HT-29 (cell line): ENCODE measurements at places on chromosomes 1 and 21. TPM values are rescaled to one million over a fixed set of nuclear protein-coding genes. Genes with fewer than 3 reads are reported as not detected.
A peak's percentile ranks its signal among the peaks of the same experiment; 100 is the strongest.

The MIXL1 gene
- not detected in 2 replicates for total RNA-seq

The BSND gene
- 0.10 TPM in 1 of 2 replicates, not detected in the other for total RNA-seq

- DNase-seq, result peak; percentile 70
Measured at GRCh38 chr1:2594001-2594640, 7.5 kb downstream of the PRXL2B start.

DNA sequence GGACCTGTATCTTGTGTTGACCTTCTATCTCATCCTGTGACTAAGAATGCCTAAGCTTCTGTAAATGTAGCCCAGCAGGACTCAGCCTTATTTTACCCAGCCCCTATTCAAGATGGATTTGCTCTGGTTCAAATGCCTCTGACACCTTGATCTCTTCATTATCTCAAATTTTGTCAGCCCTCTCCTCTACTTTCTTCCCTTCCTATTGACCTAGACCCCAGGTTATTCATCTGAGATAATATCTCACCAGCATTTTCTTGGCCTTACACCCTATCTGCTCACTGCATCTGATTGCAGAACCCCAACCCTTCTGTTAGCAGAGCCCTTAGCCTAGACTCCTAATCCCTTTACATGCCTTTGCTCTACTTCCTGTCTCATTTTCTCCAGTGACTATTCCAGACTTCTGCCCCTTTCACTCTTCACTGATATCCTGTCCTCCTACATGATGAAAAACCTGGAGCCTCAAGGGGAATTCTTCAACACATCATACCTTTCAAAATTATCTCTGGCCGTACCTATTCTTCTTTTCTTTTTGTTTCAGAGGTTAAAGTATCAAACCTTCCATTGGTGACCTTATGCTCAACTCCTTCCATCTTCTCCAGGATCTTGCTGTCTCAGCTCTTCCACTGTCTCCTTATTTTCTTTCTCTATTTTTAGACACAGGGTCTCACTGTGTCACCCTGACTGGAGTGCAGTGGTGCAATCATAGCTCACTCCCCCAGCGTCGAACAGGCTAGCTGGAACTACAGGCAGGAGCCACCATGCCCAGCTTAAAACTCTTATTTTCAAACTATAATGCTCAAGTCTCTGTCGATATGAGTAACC lies 44.9 kb downstream of the WDR64 start:
- no peak for DNase-seq

GRCh38 chr21:34844924-34845238 lies 176.1 kb downstream of the CLIC6 start:
- no peak for DNase-seq

- DNase-seq, result no peak
Measured at GRCh38 chr21:35664683-35665082, 395.6 kb downstream of the SETD4 start.

DNA sequence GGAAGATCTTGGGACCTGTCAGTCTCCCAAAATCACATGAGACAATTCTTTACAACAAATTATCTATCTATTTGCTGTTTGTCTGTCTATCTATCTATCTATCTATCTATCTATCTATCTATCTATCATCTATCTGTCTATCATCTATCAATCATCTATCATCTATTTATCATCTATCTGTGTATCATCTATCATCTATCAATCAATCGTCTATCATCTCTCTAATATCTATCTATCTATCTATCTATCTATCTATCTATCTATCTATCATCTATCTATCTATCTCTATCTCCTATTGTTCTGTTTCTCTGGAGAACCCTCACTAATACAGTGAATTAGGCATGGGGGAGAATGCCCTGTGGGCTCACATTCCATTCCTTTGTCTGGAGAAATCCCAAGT lies 73.3 kb upstream of the HMGB4 start:
- no peak for DNase-seq

- DNase-seq, result no peak
Measured at GRCh38 chr1:119482517-119483425, 24.2 kb upstream of the HSD3B1 start.

DNA sequence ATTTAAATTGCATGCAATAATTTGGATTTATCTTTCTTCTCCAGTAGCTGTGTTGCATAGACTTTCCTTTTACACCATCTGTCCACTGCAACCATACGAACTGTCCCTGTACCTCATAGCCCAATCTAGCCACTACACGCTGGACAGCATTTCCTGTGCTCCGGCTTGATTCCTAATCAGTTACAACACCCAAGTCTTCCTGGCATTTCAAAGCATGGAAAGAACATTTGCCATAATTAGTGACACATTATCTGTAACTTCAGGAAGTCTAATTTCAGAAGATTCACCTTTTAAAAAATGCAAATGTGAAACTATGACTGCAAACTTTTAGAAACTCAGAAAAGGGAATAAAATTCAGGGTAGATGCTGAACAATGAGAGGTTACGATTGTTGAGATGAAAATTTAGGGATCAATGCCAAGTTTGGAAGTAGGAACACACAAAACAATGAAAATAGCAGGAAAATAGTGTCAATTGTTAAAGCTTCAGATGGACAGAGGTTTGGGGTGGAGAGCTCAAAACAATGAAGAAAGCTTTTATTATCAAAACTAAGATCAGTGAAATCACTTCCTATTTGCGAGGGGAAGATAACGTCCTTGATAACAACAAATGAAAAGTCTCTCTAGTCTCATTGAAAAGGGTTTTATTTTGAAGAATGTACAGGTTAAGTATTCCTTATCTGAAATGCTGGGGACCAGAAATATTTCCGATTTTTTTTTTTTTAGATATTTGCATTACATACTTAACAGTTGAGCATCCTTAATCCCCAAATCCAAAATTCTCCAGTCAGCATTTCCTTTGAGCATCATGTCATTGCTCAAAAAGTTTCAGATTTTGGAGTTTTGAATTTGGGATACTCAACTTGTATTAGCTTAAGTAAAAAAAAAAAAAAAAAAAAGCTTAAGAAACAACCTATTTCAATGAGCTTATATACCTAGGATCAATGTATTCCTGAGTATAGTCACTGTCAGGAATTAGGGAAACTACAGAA lies 107.3 kb downstream of the FNBP1L start:
- peak; percentile 26 for DNase-seq

DNA sequence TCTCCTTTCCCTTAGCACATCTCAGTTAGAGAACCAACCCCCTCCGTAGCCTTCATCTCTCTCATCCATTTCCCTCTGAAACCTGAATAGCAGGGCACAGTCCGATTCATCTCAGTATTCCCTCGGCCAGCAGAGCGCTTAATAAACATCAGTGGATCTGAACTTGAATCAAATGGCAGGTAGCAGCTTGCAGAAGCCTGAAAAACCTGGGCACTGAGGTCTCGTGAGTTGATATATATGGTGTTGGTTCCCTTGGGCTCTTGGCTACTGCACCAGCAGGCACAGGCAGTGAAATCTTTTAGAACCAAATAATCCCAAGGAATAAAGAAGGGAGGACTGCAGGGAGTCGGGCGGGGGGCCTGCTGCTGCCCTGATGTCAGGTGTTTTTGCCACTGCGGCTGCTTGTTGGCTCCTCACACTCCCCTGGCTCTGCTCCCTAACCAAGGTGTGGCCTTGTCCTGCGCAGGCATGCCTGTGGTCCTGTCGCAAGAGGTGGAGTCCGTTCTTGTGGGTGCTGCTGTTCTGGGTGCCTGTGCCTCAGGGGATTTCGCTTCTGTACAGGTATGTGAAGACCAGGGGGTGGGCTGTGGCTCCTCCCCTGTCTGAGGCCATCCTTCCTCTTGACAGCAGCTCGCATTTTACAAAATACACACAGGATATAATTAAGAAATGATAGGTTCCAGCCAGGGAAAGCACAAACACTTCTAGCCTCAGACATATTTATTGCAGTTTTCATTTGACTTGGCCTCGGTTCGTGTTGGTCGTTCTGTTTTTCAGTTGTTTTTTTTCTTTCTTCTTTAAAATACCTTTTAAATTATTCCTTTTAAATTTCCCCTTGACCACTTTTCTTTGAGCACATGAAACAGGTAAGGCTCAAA lies 140.9 kb upstream of the HOOK1 start:
- DNase-seq, result no peak

The TFF2 gene
- 1.5 and 3.2 TPM in 2 replicates for total RNA-seq

- no peak for DNase-seq
Measured at GRCh38 chr1:230706020-230706699, 7.8 kb downstream of the AGT start.

The KCNE2 gene
- total RNA-seq, result 0.71 TPM in 1 of 2 replicates, not detected in the other

The C1orf226 gene
- total RNA-seq, result 2.0 and 4.0 TPM in 2 replicates

DNA sequence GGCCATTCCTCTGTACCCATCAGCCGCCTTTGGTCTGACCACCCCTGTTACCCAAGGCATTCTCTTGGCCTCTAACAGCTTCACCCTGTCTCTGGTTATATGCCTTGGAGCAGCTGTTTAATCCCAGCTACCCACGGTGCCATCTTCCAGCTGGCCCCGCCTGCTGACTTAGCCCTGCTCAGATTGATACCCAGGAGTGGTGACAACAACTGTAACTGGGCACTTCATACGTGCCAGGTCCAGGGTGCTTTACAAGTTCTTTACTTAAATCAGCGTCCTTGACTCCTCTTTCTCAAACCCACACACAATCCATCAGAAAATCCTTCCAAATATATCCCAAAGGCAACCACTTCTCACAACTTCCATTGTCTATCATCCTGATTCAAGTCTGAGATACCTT lies 37.2 kb upstream of the HMGB4 start:
- DNase-seq, result no peak

DNA sequence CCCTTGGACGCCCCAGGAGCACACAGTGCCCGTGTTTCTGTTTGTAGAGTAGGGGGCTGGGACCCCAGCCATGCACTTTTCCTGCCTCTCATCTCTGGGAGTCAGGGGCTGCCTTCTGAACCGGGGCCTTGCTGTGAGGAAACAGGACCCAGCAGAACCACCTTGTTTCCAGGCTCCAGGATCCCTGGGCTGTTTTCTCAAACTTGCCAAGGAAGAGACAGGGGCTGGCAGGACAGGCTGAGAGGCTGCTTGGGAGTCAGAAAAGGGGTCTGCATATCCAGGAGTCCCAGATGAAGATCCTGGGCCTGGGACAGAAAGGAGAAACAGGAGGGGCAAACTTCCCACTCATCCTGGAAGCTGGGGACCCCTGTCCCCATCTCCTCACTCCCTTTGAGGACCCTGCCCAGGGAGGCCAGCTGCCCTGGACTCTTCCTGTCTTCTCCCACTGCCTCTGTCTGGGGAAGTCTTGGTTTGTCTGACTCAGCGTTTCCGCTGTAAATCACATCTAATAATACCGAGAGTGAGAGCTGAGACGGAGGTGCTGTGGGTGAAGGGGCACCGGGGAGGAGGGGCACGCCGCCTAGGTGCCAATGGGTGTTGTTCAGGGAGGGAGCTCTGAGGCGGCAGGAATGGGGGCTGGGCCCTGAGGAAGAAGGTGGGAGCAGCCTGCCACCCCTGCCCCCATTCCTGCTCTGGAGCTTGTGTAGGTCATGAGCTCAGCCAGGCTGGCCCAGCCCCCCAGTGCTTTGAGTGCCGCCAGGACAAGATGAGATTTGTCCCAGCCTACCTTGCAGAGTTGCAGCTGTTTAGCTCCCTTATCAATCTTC lies 16.7 kb downstream of the POU3F1 start:
- peak; percentile 95 for DNase-seq

The ANKRD65 gene
- 0.44 and 1.4 TPM in 2 replicates for total RNA-seq

The CAPN8 gene
- 50.6 and 71.9 TPM in 2 replicates for total RNA-seq
